ENCODE measurements at places on chromosomes 5 and 9. TPM values are rescaled to one million over a fixed set of nuclear protein-coding genes. Genes with fewer than 3 reads are reported as not detected.

DNA sequence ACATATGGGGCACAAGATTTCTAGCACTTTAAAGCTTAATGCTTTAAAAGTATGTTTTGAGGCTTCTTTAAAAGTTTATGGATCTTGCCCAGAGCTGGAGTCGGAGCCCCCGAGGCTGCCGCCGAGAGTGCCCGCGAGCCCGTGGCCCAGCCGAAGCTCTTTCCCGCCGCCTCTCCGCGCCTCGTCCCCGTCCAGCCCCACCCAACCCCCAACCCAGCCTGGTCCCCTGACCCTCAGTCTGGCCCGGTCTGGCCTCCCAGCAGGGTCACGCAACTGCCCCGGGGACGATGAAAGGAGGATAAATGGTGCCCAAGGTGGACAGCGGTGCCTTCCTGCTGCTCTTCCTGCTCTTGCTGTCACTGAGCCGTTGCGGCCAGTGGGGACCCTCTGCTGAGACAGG, 1.7 kb downstream of the TSSK1B start:
- no peak for DNase-seq
- no peaks in the 10 kb centered on the region for H3K36me3 ChIP-seq
- H3K27ac ChIP-seq = no peak overlapping the region
- no peaks in the 10 kb centered on the region for H3K27me3 ChIP-seq

GRCh38 chr5:64437496-64437895, 68.3 kb upstream of the RGS7BP start:
- no peak overlapping the region for H3K4me3 ChIP-seq
- H3K27me3 ChIP-seq = no peaks in the 10 kb centered on the region
- H3K36me3 ChIP-seq = no peaks in the 10 kb centered on the region

- H3K4me1 ChIP-seq = no peaks in the 10 kb centered on the region
- DNase-seq = no peak
- no peaks in the 10 kb centered on the region for H3K27me3 ChIP-seq
These were observed 76.5 kb downstream of the COL5A1 start for GRCh38 chr9:134717924-134718645.

The HARS2 gene
- total RNA-seq = 32.7 TPM

The CD14 gene
- total RNA-seq = not detected

Data from endodermal cell (in vitro differentiated cells).